Kidney (tissue), 22 donors: ENCODE measurements at places on chromosomes 7 and 10. TPM values are rescaled to one million over a fixed set of nuclear protein-coding genes. Genes with fewer than 3 reads are reported as not detected.
A peak's percentile ranks its signal among the peaks of the same experiment; 100 is the strongest.

DNA sequence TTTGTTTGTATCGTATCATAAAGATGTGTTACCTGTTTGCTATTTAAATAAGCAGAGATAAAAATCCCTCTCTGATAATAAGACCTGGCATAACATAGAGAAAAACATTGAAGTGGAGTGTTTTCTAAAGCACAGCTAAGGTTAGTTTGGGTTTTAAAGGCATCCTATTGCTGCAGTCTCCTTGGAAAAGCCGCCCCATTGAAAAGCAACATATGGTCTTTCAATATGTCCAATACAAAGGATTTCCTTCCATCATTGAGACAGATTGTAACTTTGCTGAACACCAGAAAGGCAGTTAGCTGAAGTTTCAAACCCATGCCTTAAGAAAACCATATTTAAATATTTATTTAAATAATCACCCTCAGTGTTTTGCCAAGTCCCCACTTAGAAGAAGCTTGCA lies 898.5 kb upstream of the KCND2 start:
- no peak for DNase-seq
- H3K27ac ChIP-seq, result no peak overlapping the region

DNA sequence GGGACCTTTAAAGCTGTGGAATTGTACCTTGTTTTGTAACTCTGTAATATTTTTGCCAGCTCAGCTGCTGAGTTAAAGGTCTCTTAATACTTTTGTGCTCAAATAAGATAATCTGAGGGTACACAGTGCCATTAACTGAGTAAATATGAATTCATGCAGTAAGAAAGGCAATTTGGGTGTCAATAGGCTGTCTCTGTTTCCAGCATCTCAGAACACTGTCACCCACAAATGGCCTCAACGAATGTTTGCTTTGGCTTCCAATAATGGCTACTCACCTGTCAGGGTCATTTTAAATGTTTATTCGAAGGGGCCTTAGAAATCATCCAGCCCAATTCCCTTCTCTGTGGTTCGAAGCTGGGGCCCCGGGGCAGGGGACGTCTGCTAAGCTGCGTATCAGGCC lies 225.4 kb downstream of the ZMYND11 start:
- H3K27ac ChIP-seq, result no peak overlapping the region
- no peak overlapping the region for H3K4me3 ChIP-seq
- no peaks in the 10 kb centered on the region for H3K27me3 ChIP-seq
- no peak for DNase-seq
- peaks cover 24% of the 10 kb centered on the region for H3K36me3 ChIP-seq
- peaks cover 10% of the 10 kb centered on the region for H3K4me1 ChIP-seq

GRCh38 chr7:99827040-99827778 lies 604 bp upstream of the CYP3A43 start:
- no peak for DNase-seq
- H3K4me1 ChIP-seq, result peaks cover 33% of the 10 kb centered on the region
- no peak overlapping the region for H3K4me3 ChIP-seq
- peak overlapping the region; percentile 21 for H3K27ac ChIP-seq
- no peaks in the 10 kb centered on the region for H3K36me3 ChIP-seq

DNA sequence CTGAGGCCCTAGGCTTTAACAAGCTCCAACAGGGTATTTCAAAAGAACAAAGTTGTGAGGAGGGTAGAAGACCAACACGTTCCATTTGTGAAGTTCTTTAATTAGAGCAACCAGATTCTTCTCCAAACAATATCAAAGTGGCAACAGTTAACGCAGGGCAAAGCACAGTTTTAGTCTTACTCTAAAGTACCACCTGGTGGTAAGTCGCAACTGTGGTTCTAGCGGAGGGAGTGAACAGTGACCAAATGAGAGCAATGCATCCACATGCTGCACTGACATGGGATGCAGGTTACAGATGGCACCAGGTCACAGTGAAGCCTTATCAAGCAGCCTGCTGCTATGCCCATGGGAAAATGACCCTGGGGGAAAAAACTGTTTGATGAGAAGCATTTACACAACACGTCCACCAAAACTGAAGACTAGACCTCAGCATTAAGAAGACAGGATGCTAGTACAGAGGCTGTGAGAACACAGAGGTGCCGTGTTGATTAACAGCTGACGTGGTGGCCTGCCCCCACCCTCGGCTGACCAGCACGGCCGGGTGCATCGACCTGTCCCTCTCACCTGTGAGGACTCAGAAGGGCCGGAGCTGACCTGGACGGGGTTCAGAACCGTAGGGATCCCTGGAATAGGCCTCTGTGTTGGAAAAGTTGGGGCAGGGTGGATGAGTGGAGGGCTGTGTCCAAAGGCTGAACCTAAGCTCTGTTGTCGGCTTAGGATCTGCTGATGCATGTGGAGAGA lies 211.2 kb downstream of the GLI3 start:
- no peaks in the 10 kb centered on the region for H3K27me3 ChIP-seq
- H3K4me1 ChIP-seq, result no peaks in the 10 kb centered on the region
- no peaks in the 10 kb centered on the region for H3K36me3 ChIP-seq
- no peak overlapping the region for H3K27ac ChIP-seq
- no peak for DNase-seq

Gene DDC
- total RNA-seq, result 7.8 TPM

Gene CHRM2
- total RNA-seq, result not detected

Gene SH2D4B
- 0.09 TPM for total RNA-seq
